Activated CD4-positive, alpha-beta memory T cell treated with anti-CD3 and anti-CD28 coated beads, Interleukin-2, amount 10 ng/mL, durations not matched to agents 7 days and 5 days (primary cell): ENCODE measurements at places on chromosomes 2 and 18. TPM values are rescaled to one million over a fixed set of nuclear protein-coding genes. Genes with fewer than 3 reads are reported as not detected.

RRM2 gene
- 546 TPM for total RNA-seq

AFF3 gene
- 0.03 TPM for total RNA-seq

CIB4 gene
- total RNA-seq: not detected

HJURP gene
- total RNA-seq: 126 TPM

MRPL19 gene
- 41.6 TPM for total RNA-seq

ZEB2 gene
- 20.6 TPM for total RNA-seq

SERPINB13 gene
- not detected for total RNA-seq

RPRD1A gene
- total RNA-seq: 25.1 TPM

CRYGC gene
- not detected for total RNA-seq

HOXD12 gene
- not detected for total RNA-seq

IL36G gene
- not detected for total RNA-seq

ATOH8 gene
- 0.55 TPM for total RNA-seq

GRCh38 chr2:147525819-147526489 lies 318.9 kb upstream of the ACVR2A start:
- no peak overlapping the region for H3K4me3 ChIP-seq
- peaks cover 5% of the 10 kb centered on the region for H3K36me3 ChIP-seq
- peaks cover 15% of the 10 kb centered on the region for H3K4me1 ChIP-seq
- H3K27ac ChIP-seq: no peak overlapping the region
- H3K27me3 ChIP-seq: no peaks in the 10 kb centered on the region

- H3K27ac ChIP-seq: no peak overlapping the region
- no peak overlapping the region for H3K4me3 ChIP-seq
- no peaks in the 10 kb centered on the region for H3K4me1 ChIP-seq
- peaks cover 16% of the 10 kb centered on the region for H3K27me3 ChIP-seq
Observed at GRCh38 chr2:158144914-158145625, 43.4 kb downstream of the UPP2 start.

DNA sequence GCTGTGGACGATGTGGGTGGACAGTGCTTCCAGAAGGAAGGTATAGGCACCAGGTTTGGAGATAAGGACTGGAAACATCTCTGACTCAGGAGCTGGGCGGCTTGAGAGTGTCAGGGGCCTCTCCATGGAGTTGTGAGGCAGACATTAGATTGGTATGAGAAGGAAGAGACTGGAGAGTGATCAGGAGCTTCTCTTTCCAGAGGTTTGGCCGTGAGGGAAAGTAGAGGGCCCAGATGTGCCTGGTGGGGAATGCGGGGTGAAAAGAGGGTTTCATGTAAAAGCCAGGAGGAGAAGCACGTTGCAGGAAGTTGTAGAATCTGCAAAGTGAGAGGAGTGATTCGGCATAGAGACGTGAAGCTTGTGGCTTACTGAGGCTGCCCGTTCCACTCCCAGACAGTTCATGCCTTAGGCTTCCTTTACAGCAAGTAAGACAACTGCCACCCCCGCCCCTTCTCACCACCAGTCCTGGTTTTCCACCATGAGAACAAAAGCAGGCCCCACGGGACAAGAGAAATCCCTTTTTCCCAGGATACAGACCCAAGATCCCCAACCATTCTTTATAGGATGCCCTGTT lies 166.3 kb upstream of the HDAC4 start:
- H3K27ac ChIP-seq: no peak overlapping the region
- DNase-seq: no peak
- peaks cover 5% of the 10 kb centered on the region for H3K27me3 ChIP-seq
- no peaks in the 10 kb centered on the region for H3K36me3 ChIP-seq
- no peak overlapping the region for H3K4me3 ChIP-seq

DNA sequence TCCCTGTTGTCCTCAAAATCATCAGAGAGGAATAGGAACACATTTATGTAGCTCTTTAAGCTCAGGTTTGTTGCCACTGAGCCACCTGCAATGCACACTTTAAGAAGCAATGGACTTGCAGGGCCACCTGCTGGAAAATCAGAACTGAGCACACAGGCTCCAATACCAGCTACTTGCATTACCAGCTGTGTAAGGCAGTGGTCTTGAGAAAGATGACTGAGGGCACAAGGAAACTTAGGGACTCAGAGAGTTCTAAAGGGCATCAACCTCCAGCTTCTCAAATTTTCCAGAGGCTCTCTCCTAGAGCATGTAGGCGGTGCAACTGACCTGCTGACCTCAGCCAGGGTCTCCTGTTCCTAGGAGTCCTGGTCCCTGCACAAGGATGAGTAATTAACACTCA lies 2.5 kb upstream of the CNDP2 start:
- peak; percentile 66 for DNase-seq
- no peak overlapping the region for H3K4me3 ChIP-seq
- peaks cover 14% of the 10 kb centered on the region for H3K27me3 ChIP-seq
- no peak overlapping the region for H3K27ac ChIP-seq
- H3K36me3 ChIP-seq: peaks cover 11% of the 10 kb centered on the region

GRCh38 chr2:106944215-106944614 lies 58.2 kb upstream of the ST6GAL2 start:
- no peak overlapping the region for H3K4me3 ChIP-seq
- no peaks in the 10 kb centered on the region for H3K36me3 ChIP-seq
- no peaks in the 10 kb centered on the region for H3K4me1 ChIP-seq
- H3K27ac ChIP-seq: no peak overlapping the region
- H3K27me3 ChIP-seq: no peaks in the 10 kb centered on the region

DNA sequence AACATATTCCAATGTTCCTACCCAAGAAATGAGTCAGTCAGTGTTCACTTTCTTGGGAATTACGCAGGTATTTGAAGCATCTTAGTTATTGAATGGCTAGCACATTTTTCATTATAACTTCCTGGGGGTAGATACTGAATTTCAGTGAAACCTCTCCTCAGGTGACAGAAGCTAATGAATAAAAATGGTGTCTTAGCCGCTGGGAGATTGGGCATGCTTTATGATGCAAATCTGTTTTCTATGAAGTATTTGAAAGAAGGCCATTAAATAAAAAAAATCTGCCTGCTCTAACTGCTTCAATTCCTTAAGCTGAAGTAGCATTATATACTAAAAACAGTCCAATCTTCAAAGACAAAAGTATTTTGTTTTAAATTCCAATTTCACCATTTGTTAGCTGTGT lies 132.8 kb upstream of the CYRIA start:
- H3K4me3 ChIP-seq: no peak overlapping the region
- H3K4me1 ChIP-seq: no peaks in the 10 kb centered on the region
- no peaks in the 10 kb centered on the region for H3K27me3 ChIP-seq
- no peak for DNase-seq
- H3K27ac ChIP-seq: no peak overlapping the region

GRCh38 chr18:36780748-36781147 lies 48.1 kb downstream of the TPGS2 start:
- H3K27ac ChIP-seq: no peak overlapping the region
- DNase-seq: no peak
- no peaks in the 10 kb centered on the region for H3K27me3 ChIP-seq
- H3K36me3 ChIP-seq: peaks cover 11% of the 10 kb centered on the region
- H3K4me1 ChIP-seq: no peaks in the 10 kb centered on the region
- no peak overlapping the region for H3K4me3 ChIP-seq

DNA sequence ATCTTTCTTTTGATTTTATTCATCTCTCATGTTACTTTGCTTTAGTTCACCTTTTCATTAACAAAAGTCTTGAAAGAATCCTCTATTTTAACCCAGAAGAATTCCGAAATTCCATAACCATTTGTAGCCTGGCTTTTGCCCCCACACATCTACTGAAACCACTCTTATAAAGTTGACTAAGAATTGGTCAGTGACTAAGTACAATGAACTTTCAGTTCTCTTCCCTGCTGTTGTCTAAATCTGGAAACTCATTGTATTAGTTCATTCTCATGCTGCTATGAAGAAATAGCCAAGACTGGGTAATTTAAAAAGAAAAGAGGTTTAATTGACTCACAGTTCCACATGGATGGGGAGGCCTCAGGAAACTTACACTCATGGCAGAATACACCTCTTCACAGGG lies 49.9 kb upstream of the PNPT1 start:
- no peak overlapping the region for H3K4me3 ChIP-seq
- H3K27me3 ChIP-seq: peaks cover 2% of the 10 kb centered on the region
- no peaks in the 10 kb centered on the region for H3K4me1 ChIP-seq
- no peak overlapping the region for H3K27ac ChIP-seq
- H3K36me3 ChIP-seq: no peaks in the 10 kb centered on the region

DNA sequence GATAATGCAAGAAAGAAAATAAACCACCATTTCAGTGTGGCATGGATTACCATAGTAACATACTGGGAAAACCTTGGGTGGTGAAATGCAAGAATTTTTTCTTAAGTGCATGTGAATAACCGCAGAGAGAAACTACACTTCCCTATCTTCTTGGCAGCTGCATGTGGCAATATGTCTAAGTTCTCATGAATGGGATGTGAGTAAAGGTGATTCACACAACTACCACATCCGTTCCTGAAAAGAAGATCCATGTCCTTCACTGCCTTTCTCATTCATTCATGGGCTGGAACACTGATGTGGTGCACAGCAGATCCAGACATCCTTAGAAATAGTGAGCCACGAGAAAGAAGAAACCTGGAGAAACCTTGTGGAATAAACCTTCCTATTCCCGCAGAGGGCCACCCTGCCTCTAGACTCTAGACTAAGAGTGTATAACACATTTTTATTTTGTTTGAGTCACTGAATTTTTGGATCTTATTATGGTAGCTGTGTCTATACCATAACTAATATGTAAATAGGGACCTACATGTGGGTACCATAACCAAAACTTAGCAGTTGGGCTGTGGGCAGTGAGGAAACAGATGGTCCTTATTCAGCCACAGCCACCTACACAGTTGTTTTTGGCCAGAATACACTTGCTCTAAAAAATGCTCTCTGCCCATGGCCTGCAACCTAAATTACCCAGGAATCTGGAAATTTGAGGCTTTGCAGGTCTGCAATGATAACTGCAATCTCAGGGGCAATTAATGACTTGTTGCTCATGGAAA lies 573.3 kb downstream of the LRP1B start:
- no peaks in the 10 kb centered on the region for H3K27me3 ChIP-seq
- DNase-seq: no peak
- no peaks in the 10 kb centered on the region for H3K4me1 ChIP-seq
- no peak overlapping the region for H3K4me3 ChIP-seq

DNA sequence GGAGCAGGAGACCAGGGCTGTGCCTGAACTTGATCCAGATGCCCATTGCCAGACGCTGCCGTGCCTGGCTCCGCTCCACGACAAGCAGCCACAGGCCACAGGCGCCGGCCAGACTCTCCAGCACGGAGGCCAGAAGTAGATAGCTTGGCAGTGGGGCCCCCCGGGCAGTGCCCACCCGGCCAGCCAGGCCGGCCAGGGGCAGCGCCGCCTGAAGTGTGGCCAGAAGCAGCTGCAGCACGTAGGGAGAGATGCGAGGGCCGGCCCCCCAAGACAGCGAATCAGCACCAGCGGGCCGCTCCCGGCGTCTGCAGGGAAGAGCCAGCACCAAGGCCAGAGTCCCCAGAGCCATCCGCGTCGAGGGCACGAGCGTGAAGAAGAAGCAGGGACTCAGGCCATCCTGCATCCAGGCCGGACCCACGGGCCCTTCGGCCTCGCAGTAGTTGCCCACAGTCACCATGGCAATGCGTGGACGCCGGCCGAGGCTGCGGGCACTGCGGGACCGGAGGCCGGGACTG lies 484 bp downstream of the ABCB6 start:
- peak overlapping the region; percentile 82 for H3K27ac ChIP-seq
- peak overlapping the region; percentile 85 for H3K4me3 ChIP-seq
- no peak for DNase-seq
- H3K4me1 ChIP-seq: peaks cover 39% of the 10 kb centered on the region
- peaks cover 64% of the 10 kb centered on the region for H3K36me3 ChIP-seq
- no peaks in the 10 kb centered on the region for H3K27me3 ChIP-seq

- H3K27me3 ChIP-seq: peaks cover 6% of the 10 kb centered on the region
- no peaks in the 10 kb centered on the region for H3K4me1 ChIP-seq
- no peak overlapping the region for H3K4me3 ChIP-seq
- H3K36me3 ChIP-seq: no peaks in the 10 kb centered on the region
- H3K27ac ChIP-seq: no peak overlapping the region
Observed at GRCh38 chr18:36718705-36719328, 110.0 kb downstream of the TPGS2 start.
